Aorta (tissue), 5 donors: ENCODE measurements at places on chromosomes 1 and 21. TPM values are rescaled to one million over a fixed set of nuclear protein-coding genes. Genes with fewer than 3 reads are reported as not detected.

- H3K4me1 ChIP-seq: peaks cover 4% of the 10 kb centered on the region
- H3K27ac ChIP-seq: no peak overlapping the region
Measured at GRCh38 chr1:206633708-206634121, 1.6 kb upstream of the DYRK3 start.

DNA sequence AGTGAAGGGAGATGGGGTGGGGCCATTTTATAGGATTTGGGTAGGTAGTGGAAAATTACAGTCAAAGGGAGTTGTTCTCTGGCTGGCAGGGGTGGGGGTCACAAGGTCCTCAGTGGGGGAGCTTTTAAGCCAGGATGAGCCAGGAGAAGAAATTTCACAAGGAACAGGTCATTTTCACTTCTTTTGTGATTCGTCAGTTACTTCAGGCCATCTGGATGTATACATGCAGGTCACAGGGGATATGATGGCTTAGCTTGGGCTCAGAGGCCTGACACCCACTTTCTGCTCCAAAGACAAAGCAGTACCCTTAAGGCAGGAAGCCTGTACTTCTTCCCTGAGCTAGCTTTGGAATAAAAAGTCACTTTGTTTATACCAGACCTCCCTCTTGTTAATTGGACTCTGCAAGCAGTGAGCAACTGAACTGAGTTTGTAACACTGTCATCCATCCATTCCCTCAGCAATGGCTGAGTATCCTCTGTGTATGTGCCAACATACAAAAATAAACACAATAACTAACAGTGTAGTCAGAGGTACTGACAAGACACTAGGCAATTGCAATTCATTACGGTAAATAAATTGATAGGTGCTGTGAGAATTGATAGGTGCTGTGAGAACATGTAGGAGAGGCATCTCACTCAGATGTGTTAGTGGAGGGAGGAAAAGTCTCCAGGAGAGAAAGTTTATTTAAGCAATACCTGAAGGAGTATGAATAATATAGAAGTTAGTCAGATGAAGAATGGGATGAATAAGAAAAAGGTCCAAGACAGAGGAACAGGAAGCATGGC, 14.7 kb upstream of the RGS2 start:
- H3K27ac ChIP-seq: no peak overlapping the region
- no peaks in the 10 kb centered on the region for H3K27me3 ChIP-seq
- H3K4me1 ChIP-seq: no peaks in the 10 kb centered on the region
- no peak overlapping the region for H3K4me3 ChIP-seq
- H3K36me3 ChIP-seq: no peaks in the 10 kb centered on the region
- DNase-seq: no peak

GRCh38 chr1:217109928-217110327, 386.7 kb upstream of the ESRRG start:
- H3K27ac ChIP-seq: no peak overlapping the region
- H3K4me3 ChIP-seq: no peak overlapping the region
- DNase-seq: no peak

GRCh38 chr1:78339490-78339889, 151.3 kb upstream of the PTGFR start:
- H3K36me3 ChIP-seq: no peaks in the 10 kb centered on the region
- no peak overlapping the region for H3K4me3 ChIP-seq
- no peak overlapping the region for H3K27ac ChIP-seq
- DNase-seq: no peak

- DNase-seq: peak; percentile 64
- no peak overlapping the region for H3K4me3 ChIP-seq
- no peaks in the 10 kb centered on the region for H3K4me1 ChIP-seq
- H3K36me3 ChIP-seq: no peaks in the 10 kb centered on the region
- H3K27me3 ChIP-seq: no peaks in the 10 kb centered on the region
Measured at GRCh38 chr1:181743878-181744312, 260.6 kb downstream of the CACNA1E start.

DNA sequence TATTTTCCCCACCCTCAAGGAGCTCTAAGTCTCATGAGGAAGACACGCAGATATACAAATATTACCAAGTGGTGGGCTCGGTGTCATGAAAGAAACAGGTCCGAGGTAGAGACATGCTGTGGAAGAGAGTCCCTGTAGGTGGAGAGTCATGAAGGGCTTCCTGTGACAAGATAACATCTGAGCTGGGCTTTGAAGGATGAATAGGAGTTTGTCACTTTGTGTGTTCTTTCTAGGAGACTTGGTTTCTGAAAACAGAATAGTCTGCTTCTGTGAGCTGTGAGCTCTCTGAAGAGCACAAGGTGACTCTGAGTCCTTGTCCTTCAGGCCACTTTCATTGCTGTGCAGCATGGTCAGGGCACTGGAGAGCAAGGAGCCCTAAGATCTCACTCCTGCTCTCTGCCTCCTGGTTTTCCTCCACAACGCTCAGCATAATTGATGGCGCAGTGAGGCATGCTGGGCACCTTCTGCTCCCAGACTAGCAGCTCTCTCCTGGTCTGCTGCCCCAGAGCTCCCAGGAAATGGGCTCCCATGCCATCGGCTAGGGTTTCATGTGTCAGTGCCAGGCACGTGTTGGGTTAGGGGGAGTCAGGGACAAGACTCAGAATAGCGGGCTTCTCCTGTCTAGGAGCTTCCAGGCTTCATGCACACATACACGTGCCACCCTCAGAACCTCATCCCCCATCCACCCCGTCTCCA, 209.9 kb upstream of the CSF3R start:
- no peak overlapping the region for H3K4me3 ChIP-seq
- no peak for DNase-seq

DNA sequence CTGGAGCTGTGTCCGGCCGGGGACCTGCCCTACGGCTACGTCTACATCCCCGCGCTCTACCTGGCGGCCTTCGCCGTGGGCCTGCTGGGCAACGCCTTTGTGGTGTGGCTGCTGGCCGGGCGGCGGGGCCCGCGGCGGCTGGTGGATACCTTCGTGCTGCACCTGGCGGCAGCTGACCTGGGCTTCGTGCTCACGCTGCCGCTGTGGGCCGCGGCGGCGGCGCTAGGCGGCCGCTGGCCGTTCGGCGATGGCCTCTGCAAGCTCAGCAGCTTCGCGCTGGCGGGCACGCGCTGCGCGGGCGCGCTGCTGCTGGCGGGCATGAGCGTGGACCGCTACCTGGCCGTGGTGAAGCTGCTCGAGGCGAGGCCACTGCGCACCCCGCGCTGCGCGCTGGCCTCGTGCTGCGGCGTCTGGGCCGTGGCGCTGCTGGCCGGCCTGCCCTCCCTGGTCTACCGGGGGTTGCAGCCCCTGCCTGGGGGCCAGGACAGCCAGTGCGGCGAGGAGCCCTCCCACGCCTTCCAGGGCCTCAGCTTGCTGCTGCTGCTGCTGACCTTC, 412 bp downstream of the GPR25 start:
- no peak for DNase-seq
- no peaks in the 10 kb centered on the region for H3K36me3 ChIP-seq
- no peaks in the 10 kb centered on the region for H3K27me3 ChIP-seq
- no peak overlapping the region for H3K27ac ChIP-seq

The FLG2 gene
- not detected for total RNA-seq

GRCh38 chr1:21007876-21008275, 168.8 kb downstream of the EIF4G3 start:
- H3K27ac ChIP-seq: no peak overlapping the region
- no peak overlapping the region for H3K4me3 ChIP-seq
- no peaks in the 10 kb centered on the region for H3K27me3 ChIP-seq
- no peaks in the 10 kb centered on the region for H3K4me1 ChIP-seq
- DNase-seq: no peak
- H3K36me3 ChIP-seq: no peaks in the 10 kb centered on the region

DNA sequence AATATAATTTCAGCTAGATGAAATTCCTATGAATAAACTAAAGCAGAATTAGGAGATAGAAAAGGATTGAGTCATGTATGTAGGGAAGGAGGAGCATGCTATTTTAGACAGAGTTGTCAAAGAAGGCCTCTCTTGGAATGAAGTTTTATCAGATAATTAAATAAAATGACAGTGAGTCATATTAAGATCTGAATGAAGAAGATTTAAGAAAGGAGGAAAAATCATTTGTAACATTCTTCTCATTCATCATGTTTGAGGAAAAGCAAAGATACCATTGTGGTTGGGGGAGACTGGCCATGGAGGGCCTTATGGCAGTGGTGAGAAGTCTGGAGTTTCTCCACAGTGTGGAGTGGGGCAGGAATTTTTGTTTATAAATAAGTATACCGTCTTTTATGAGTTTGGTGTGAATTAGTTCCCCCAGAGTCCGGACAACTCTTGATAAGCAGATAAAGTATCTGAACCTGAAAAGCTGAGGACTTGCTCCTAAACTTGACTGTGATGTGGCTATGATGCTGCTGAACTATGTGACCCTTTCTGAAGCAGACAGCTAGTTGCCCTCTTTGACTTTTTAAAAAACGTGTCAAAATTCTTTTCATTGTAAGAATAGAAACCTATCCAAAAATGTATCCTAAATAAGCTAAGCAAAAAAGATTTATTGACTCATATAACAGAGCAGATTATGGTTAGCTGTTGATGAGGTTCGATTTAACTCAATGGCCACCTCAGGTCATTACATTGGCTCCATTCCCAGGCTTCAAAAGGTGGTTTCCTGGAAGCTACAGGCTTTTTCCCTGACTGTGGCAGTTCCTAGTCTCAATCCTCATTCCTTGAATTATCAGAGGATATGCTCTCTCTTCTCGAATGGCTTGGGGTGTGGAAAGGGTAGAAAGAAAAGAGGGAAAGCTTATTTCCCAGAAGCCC, 90.8 kb downstream of the LHX9 start:
- H3K36me3 ChIP-seq: no peaks in the 10 kb centered on the region
- no peak overlapping the region for H3K4me3 ChIP-seq
- no peak overlapping the region for H3K27ac ChIP-seq
- no peaks in the 10 kb centered on the region for H3K4me1 ChIP-seq
- no peaks in the 10 kb centered on the region for H3K27me3 ChIP-seq
- no peak for DNase-seq

DNA sequence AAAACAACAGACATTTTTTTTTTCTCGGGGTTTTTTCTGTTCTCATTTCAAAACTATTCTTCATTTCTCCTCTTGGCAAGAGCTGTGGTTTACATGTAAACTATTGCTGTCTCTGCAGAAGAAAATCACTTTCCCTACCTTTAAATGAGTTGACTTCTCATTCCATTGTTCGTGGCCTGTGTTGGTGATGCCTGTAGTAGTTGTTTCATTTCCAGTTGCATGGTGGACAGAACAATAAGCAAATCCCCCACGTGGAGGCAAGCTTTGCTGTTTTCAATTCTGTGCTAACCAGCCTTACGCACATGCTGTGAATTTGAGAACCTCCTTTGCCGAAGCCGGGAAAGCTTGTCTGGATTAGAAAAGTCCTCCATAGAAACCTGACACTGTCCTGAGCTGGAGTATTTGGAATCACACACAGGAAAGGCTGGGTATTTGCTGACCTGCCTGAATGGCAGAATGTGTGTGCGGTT, 26.2 kb upstream of the MAP3K7CL start:
- no peaks in the 10 kb centered on the region for H3K4me1 ChIP-seq
- no peak for DNase-seq
- H3K27ac ChIP-seq: no peak overlapping the region
- H3K36me3 ChIP-seq: peaks cover 5% of the 10 kb centered on the region
- H3K4me3 ChIP-seq: no peak overlapping the region
- H3K27me3 ChIP-seq: no peaks in the 10 kb centered on the region

The FCN3 gene
- total RNA-seq: 11.5 TPM

DNA sequence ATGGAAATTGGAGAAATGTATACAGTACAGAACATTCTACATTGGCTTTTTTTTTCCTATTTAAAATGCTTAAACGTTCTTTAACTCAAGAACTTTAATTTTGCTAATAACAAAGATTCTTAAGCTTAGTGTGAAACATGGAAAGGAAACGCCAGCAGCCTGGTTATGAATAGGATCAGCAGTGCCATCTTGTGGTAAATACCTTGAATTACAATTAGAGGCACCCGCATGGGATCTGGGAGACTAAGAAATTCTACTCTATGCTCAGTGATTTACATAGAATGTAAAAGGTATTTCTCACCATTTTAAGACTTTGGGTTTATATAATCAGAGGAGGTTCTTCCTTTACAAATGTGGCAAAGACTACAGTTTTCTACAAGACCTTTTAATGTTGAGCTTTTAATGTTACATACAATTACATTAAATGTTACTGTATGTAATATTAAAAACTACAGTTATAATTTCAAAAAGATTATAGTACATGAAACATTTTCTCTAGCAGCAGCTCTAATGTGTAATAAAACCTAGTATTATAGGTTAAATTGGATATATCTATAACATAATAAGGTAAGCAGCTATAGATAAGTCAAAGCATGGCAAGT, 32.1 kb upstream of the APOBEC4 start:
- no peak for DNase-seq
- H3K4me1 ChIP-seq: no peaks in the 10 kb centered on the region
- no peak overlapping the region for H3K27ac ChIP-seq
- no peaks in the 10 kb centered on the region for H3K36me3 ChIP-seq
- H3K27me3 ChIP-seq: no peaks in the 10 kb centered on the region

The PRDM16 gene
- total RNA-seq: 61.9 TPM

DNA sequence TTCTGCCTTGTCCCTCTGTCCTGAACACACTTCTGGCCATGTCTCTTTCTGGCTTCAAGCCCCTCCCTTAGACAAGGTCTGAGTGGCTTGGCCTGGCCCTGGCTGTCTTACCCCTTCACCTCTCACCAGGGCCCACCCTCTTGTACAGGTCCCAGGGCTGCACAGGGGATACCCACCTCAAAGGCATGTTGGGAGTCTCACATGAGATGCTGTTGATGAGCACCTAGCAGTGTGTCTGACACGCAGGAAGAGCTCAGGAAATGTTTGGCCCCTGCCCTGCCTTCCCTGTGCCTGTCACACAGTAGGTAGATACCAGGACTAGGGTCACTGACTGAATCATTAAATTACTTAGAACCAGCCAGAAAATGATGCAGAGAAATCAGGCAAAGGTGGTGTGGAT, 16.6 kb downstream of the ZNF362 start:
- H3K27ac ChIP-seq: no peak overlapping the region
- no peaks in the 10 kb centered on the region for H3K36me3 ChIP-seq
- H3K27me3 ChIP-seq: no peaks in the 10 kb centered on the region
- DNase-seq: peak; percentile 30
- peaks cover 6% of the 10 kb centered on the region for H3K4me1 ChIP-seq

- no peaks in the 10 kb centered on the region for H3K27me3 ChIP-seq
- no peak for DNase-seq
- H3K4me1 ChIP-seq: peaks cover 2% of the 10 kb centered on the region
- H3K4me3 ChIP-seq: no peak overlapping the region
- no peak overlapping the region for H3K27ac ChIP-seq
- no peaks in the 10 kb centered on the region for H3K36me3 ChIP-seq
Measured at GRCh38 chr1:228695015-228695955, 40.0 kb upstream of the RHOU start.

The KCNN3 gene
- total RNA-seq: 3.2 TPM

- no peak for DNase-seq
- H3K27me3 ChIP-seq: no peaks in the 10 kb centered on the region
- peaks cover 1% of the 10 kb centered on the region for H3K36me3 ChIP-seq
- H3K27ac ChIP-seq: no peak overlapping the region
- H3K4me3 ChIP-seq: no peak overlapping the region
Measured at GRCh38 chr1:52195161-52195560, 53.3 kb downstream of the ZFYVE9 start.

- H3K4me1 ChIP-seq: no peaks in the 10 kb centered on the region
- no peak overlapping the region for H3K27ac ChIP-seq
- no peaks in the 10 kb centered on the region for H3K27me3 ChIP-seq
- no peak overlapping the region for H3K4me3 ChIP-seq
Measured at GRCh38 chr1:18776777-18777176, 82.7 kb downstream of the TAS1R2 start.
